Effector CD4-positive, alpha-beta T cell (primary cell): ENCODE measurements at places on chromosomes 7 and 10.

DNA sequence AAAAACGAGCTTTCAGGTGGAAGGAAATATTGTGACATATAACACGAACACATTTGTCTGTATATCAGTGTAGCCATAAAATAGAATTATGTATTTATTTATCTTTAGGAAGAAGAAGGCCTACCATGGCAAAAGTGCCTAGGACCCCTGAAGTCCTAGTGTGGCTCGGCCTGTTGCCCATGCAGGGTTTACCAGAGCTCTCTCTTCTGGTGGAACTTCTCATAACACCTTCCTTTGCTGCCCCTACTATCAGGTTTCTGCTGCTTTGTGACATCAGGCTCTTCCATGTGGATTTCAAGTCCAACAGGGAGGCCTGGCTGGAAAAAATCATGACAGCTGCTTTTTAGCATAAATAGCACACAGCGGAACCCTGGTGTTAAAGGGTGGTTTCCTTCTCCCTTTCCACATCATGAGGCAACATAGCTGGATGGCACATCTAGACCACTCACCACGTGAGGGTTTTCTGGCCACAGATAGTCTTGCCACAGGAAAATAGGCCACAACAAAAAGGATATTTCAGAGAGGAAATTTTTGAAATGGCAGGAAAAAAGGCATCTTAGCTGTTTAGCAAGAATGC lies 44.8 kb upstream of the ADO start:
- DNase-seq: no peak

DNA sequence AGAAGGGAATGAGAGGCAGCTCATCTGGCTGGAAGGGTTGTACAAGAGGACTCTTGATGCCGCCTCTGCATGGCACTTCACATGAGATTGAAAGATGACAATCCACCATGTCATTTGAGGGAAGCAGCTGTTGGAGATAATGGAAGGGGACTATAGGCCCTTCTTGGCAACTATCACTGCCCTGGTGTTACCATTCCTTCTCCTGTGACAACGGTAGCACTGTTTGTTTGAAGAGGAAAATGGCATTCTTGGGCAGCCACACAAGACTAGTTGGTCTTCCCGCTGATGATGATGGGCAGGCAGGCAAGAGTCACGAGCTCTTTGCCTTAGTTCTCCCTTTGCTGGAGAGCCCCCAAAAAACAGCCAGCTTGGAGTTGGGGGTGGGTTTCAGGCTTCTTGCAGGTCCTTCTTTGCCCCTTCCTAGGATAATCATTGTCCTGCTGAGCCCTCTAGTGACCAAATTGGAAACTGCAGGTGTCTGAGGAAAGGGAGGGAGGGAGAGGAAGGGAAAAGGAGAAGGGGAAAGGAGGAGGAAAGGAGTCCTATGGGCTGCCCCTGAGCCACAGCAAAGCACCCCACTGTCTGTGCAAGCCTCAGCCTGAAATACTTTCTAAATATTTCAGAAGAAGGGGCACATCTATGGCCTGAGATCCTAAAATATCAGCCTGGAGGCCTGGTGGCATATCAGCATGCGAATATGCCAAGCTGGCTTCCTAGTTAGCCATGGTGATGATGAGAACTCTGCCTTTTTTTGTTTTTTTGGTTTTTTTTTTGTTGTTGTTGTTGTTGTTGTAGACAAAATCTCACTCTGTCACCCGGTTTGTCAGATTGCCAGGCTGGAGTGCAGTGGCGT lies 165.6 kb upstream of the KMT2E start:
- DNase-seq: peak; percentile 44

DNA sequence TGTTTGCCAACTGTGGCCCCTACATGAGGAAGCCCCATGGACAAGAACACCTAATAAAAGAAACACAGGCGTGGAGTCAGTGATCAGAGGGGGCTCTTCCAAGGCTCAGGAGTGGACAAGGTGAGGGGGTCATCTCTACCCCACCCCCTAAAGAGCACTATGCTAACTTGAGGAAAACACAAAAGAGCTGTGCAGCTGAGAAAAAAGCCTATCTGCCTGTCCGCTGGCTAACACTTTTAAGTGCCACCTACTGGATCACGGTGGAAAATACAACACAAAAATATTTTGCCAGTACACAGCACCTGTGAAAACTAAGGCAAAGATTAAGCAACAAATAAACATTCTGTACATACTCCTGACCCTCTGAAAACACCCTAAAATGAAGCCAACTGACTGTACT lies 53.1 kb upstream of the COBL start:
- no peak for DNase-seq

- DNase-seq: no peak
These were observed 11.4 kb upstream of the FAS start for GRCh38 chr10:88979153-88979562.
